Natural killer cell treated with Interleukin-12 subunit alpha and Interleukin-12 subunit beta and Interleukin-15 and Interleukin-18, amount 100 ng/mL, for 72 hours (primary cell): ENCODE measurements at places on chromosomes 16 and 17. TPM values are rescaled to one million over a fixed set of nuclear protein-coding genes. Genes with fewer than 3 reads are reported as not detected.

The ERI2 gene
- total RNA-seq = 22.8 TPM

The SOX9 gene
- total RNA-seq = not detected

The P2RX5 gene
- 2,596 TPM for total RNA-seq

The IGFALS gene
- total RNA-seq = not detected

The MYH1 gene
- total RNA-seq = not detected
